CD4-positive, CD25-positive, alpha-beta regulatory T cell (primary cell): ENCODE measurements at places on chromosomes 16 and 17. TPM values are rescaled to one million over a fixed set of nuclear protein-coding genes. Genes with fewer than 3 reads are reported as not detected.

DNA sequence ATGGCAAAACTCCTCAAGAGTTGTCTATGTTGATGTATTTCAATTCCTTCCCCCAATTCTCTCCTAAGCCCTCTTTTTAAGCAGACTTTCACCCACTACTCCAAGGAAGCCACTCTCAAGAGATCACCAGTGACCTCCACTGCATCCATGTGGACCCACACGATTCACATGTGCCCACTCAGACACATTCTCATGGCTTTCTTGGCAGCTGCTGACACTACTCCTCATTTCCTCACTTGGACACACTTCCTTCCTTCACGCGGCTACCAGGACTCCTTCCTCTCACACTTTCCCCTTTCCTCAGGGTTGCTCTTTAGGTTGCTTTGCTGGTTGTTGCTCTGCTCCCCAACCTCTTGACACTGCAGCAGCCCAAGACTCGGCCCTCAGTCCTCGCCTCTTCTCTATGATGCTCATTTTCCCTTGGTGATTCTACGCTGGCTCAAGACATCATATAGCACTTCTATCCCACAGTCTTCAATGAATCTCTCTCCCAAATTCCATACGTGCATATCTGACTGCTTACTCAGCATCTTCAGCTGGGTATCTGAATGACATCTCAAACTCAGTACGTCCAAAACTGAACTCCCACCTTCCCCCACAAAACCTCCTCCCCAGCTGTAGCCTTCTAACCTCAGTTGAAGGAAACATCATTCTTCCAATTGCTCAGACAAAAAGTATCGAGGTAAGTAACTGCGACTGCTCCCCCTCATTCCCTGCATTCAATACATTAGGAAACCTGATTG, 28.2 kb downstream of the HELZ start:
- no peak for DNase-seq
- peaks cover 47% of the 10 kb centered on the region for H3K36me3 ChIP-seq
- no peak overlapping the region for H3K27ac ChIP-seq
- no peak overlapping the region for H3K4me3 ChIP-seq

GRCh38 chr16:85991856-85992255, 92.9 kb downstream of the IRF8 start:
- no peak for DNase-seq
- no peaks in the 10 kb centered on the region for H3K36me3 ChIP-seq
- no peak overlapping the region for H3K4me3 ChIP-seq
- H3K27ac ChIP-seq = no peak overlapping the region

- peaks cover 9% of the 10 kb centered on the region for H3K4me1 ChIP-seq
- no peaks in the 10 kb centered on the region for H3K27me3 ChIP-seq
- peak overlapping the region; percentile 23 for H3K4me3 ChIP-seq
- no peak overlapping the region for H3K27ac ChIP-seq
- peaks cover 6% of the 10 kb centered on the region for H3K36me3 ChIP-seq
These were observed 84.3 kb downstream of the PRKCA start for GRCh38 chr17:66386498-66387351.

GRCh38 chr17:20263595-20263994, 203.7 kb downstream of the LGALS9B start:
- no peak overlapping the region for H3K27ac ChIP-seq
- no peaks in the 10 kb centered on the region for H3K27me3 ChIP-seq
- H3K4me3 ChIP-seq = no peak overlapping the region

MMD gene
- 11.5 TPM for polyA plus RNA-seq

DNA sequence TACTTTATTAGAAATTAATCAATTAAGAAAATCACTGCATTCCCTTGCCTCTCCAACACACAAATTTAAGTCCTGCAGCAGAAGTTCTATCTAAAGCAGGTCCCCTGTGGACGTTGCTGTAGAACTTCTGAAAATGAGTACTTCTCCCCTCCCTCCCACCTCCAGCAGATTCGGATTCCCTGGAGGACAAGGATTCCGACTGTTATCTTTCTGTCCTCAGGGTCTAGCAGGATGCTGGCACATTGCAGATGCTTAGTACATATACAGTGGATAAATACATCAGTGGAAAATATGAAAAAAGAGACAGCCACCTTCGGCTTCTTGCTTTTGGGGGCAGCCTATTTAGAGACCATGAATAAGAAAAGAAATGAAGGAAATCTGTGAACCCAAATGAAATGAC, 32.1 kb downstream of the NTN1 start:
- no peak overlapping the region for H3K4me3 ChIP-seq
- H3K36me3 ChIP-seq = no peaks in the 10 kb centered on the region

SPATA32 gene
- polyA plus RNA-seq = not detected

GRCh38 chr16:69712914-69713581, 13.3 kb downstream of the NQO1 start:
- H3K27ac ChIP-seq = no peak overlapping the region
- H3K4me1 ChIP-seq = peaks cover 5% of the 10 kb centered on the region
- no peak for DNase-seq
- no peaks in the 10 kb centered on the region for H3K27me3 ChIP-seq

CFAP119 gene
- 1.5 TPM for polyA plus RNA-seq

GRCh38 chr17:2635241-2635640, 41.8 kb downstream of the PAFAH1B1 start:
- H3K27ac ChIP-seq = no peak overlapping the region
- H3K36me3 ChIP-seq = peaks cover 23% of the 10 kb centered on the region
- DNase-seq = no peak
- H3K4me1 ChIP-seq = peaks cover 23% of the 10 kb centered on the region
- H3K27me3 ChIP-seq = no peaks in the 10 kb centered on the region

CBX1 gene
- polyA plus RNA-seq = 14.7 TPM

GRCh38 chr17:79794659-79795511, 2.0 kb downstream of the CBX8 start:
- no peak overlapping the region for H3K4me3 ChIP-seq
- no peak overlapping the region for H3K27ac ChIP-seq
- no peaks in the 10 kb centered on the region for H3K36me3 ChIP-seq
- H3K4me1 ChIP-seq = peaks cover 54% of the 10 kb centered on the region

PRR14 gene
- 12.7 TPM for polyA plus RNA-seq

WIPF2 gene
- polyA plus RNA-seq = 9.5 TPM

ALOX15 gene
- not detected for polyA plus RNA-seq

GRCh38 chr17:80991645-80992076, at the start of gene CHMP6:
Gene CHMP6, plus strand, starts transcription at chr17:80991841. Its CDS starts 78 bp downstream, at chr17:80991919.
- H3K4me3 ChIP-seq = peak within 1 kb of the TSS; percentile 93
- H3K4me1 ChIP-seq = peaks cover 24% of the 10 kb centered on the region
- DNase-seq = peak; percentile 83
- H3K27ac ChIP-seq = peak within 1 kb of the TSS; percentile 49

- H3K4me1 ChIP-seq = peaks cover 12% of the 10 kb centered on the region
- no peaks in the 10 kb centered on the region for H3K36me3 ChIP-seq
- no peak overlapping the region for H3K4me3 ChIP-seq
- H3K27ac ChIP-seq = no peak overlapping the region
These were observed 684 bp upstream of the SPIRE2 start for GRCh38 chr16:89827383-89828198.

- H3K27ac ChIP-seq = no peak overlapping the region
- no peaks in the 10 kb centered on the region for H3K4me1 ChIP-seq
- no peak for DNase-seq
- H3K4me3 ChIP-seq = no peak overlapping the region
- no peaks in the 10 kb centered on the region for H3K36me3 ChIP-seq
These were observed 214.3 kb upstream of the CDH5 start for GRCh38 chr16:66152181-66152580.

GRCh38 chr17:37787055-37787757, 42.3 kb upstream of the HNF1B start:
- H3K27me3 ChIP-seq = peaks cover 24% of the 10 kb centered on the region
- H3K4me3 ChIP-seq = no peak overlapping the region
- no peak for DNase-seq
- no peak overlapping the region for H3K27ac ChIP-seq
- no peaks in the 10 kb centered on the region for H3K4me1 ChIP-seq

SLFN14 gene
- 0.17 TPM for polyA plus RNA-seq

CDC42EP4 gene
- polyA plus RNA-seq = 0.31 TPM

DNA sequence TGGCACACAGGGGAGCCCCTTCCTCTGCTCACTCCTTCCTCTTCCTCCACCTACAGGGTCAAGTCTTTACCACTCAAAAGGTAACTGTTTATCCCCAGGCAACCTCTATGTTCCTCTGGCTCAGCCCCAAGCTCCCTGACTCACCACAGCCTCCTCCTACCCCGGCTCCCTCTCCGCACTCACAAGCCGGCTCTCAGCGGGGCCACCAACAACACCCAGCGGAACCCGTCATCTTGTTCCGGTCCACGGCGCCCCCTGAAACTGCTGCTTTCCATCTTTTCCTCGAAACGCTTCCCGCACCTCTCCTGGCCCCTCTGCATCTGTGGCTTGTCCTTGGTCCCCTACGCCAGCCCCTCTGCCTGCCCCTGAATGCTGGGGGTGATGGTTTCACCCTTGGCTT, 58.4 kb downstream of the NXN start:
- no peak overlapping the region for H3K27ac ChIP-seq
- DNase-seq = no peak
- no peaks in the 10 kb centered on the region for H3K27me3 ChIP-seq

GCGR gene
- polyA plus RNA-seq = not detected

DNA sequence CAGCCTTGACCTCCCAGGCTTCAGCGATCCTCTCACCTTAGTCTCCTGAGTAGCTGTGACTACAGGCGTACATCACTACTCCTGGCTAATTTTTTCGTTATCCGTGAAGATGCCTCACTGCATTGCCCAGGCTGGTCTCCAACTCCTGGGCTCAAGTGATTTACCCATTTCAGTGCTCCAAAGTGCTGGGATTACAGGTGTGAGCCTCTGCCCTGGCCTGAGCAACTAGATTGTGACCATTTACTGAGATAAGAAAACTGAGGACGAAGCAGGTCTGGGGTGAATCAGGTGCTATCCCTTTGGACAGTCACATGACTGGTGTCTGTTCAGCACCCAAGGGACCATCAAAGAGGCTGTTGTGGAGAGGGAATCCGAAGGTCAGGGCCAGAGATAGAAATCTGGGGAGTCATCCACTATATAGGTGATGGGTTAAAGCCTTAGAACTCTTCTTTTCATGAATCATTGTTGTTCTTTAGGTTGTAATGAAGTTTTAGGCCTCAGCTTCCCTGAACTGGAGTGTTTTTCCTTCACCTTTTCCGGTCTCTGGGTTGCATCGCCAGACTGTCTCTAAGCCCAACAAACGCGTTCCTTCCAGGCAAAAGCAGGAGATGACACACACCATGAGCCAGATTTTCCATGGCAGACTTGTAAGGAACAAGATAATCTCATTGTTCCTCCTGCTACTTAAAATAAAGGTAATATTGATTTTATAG, 62.5 kb downstream of the FTO start:
- peaks cover 7% of the 10 kb centered on the region for H3K4me1 ChIP-seq
- no peak for DNase-seq
- H3K27me3 ChIP-seq = no peaks in the 10 kb centered on the region
- no peaks in the 10 kb centered on the region for H3K36me3 ChIP-seq
- H3K4me3 ChIP-seq = no peak overlapping the region
- H3K27ac ChIP-seq = no peak overlapping the region

DNA sequence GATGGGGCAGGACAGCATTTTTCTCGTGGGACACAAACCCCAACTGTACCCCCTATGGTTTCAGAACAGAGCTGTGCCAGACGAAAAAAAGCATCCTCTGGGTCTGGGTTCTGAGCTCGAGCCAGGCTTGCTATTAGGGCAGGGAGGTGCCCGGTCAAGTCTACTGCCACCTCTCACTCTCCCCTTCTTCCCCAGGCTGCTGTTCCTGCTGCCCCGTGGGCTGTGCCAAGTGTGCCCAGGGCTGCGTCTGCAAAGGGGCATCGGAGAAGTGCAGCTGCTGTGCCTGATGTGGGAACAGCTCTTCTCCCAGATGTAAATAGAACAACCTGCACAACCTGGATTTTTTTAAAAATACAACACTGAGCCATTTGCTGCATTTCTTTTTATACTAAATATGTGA, 1.1 kb downstream of the MT1E start:
- H3K36me3 ChIP-seq = no peaks in the 10 kb centered on the region
- H3K27ac ChIP-seq = no peak overlapping the region
- peaks cover 22% of the 10 kb centered on the region for H3K4me1 ChIP-seq
- no peak overlapping the region for H3K4me3 ChIP-seq
- DNase-seq = no peak

GRCh38 chr16:74735554-74735953, 34.9 kb upstream of the MLKL start:
- no peaks in the 10 kb centered on the region for H3K4me1 ChIP-seq
- no peaks in the 10 kb centered on the region for H3K27me3 ChIP-seq
- no peaks in the 10 kb centered on the region for H3K36me3 ChIP-seq
- no peak overlapping the region for H3K4me3 ChIP-seq

DNA sequence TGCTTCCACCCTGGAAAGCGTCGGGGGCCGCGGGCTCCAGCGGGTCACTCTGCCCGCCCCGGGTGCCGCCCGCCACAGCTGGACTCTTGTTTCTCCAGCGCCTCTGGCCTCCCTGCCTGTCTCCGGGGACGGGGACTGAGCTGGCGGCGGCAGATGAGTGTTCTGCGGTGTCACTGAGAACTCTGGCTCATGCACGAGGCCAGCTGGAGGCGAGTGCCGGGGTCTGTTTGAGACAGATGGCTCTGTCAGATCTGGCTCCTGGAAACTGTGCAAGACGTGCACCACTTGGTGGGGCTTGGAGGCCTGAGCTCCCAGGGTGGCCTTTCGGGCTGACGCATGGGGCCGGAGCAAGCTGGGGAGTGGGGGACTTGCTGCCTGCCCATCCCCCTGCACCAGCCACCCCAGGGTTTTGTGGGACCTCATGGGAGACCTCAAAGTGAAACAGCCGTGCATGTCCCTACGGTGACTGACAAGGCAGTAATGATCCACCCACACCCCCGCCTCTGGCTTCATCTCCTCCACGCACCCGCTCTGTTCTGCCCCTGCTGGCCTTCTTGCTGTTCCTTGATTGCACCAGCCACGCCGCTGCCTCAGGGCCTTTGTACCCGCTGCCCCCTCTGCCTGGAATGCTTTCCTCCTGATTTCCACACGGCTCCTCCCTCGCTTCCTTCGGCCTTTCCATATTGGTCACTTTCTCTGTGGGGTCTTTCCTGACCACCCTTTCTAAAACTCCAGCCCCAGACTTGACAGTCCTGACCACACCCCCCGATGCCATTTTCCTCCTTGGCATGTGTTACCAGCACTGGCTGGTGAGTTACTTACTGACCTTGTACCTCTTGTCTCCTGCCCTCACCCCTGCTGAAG, 174.9 kb upstream of the CIBAR2 start:
- DNase-seq = no peak
- H3K4me3 ChIP-seq = no peak overlapping the region
- H3K4me1 ChIP-seq = no peaks in the 10 kb centered on the region
- H3K36me3 ChIP-seq = no peaks in the 10 kb centered on the region
- H3K27me3 ChIP-seq = no peaks in the 10 kb centered on the region
- H3K27ac ChIP-seq = no peak overlapping the region

SULT1A2 gene
- not detected for polyA plus RNA-seq

GRCh38 chr17:53822764-53823163, at the start of gene KIF2B:
Gene KIF2B, plus strand, starts transcription at chr17:53822927. Its CDS starts 107 bp downstream, at chr17:53823034.
- DNase-seq = no peak
- H3K4me3 ChIP-seq = no peak within 1 kb of the TSS
- H3K27ac ChIP-seq = no peak within 1 kb of the TSS
- no peaks in the 10 kb centered on the region for H3K27me3 ChIP-seq
- H3K36me3 ChIP-seq = no peaks in the 10 kb centered on the region
- H3K4me1 ChIP-seq = no peaks in the 10 kb centered on the region

- no peaks in the 10 kb centered on the region for H3K36me3 ChIP-seq
- no peaks in the 10 kb centered on the region for H3K4me1 ChIP-seq
- H3K4me3 ChIP-seq = no peak overlapping the region
These were observed 281.0 kb upstream of the FOXF1 start for GRCh38 chr16:86229283-86229682.
